ENCODE measurements at places on chromosomes 12 and 14.
A peak's percentile ranks its signal among the peaks of the same experiment; 100 is the strongest.

DNA sequence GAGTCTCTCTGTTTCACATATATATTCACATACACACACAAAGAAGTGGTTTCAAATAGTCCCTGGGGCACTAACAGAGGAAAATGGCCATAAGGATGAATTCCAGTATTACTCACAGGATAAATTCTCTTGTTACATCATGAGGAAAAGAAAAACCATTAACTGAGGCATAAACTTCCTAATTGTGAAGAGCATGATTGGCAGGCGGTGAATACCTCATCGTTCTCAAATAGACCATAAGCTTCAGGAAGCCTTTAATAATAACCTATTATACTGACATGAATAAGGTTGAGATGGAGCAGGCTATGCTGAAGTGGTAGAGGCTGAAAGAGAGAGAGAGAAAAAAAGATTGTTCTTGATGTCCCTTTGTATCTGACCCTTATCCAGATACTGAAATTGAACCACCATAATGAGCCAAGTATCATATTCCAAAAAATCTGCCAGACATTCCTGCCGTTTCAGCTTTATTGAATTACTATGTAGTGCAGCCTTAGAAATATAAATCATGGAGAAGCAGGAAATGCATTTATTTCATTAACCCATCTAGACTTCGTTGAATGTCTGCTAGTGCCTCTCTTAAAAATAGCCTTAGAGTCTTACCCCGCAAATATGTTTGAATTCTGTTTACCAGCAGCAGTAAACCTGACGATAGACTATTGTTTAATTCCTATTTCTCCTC is 86.8 kb downstream of the NUAK1 start:
- no peak for DNase-seq

GRCh38 chr14:72610831-72611200 is 283.1 kb downstream of the DPF3 start:
- no peak for DNase-seq

DNA sequence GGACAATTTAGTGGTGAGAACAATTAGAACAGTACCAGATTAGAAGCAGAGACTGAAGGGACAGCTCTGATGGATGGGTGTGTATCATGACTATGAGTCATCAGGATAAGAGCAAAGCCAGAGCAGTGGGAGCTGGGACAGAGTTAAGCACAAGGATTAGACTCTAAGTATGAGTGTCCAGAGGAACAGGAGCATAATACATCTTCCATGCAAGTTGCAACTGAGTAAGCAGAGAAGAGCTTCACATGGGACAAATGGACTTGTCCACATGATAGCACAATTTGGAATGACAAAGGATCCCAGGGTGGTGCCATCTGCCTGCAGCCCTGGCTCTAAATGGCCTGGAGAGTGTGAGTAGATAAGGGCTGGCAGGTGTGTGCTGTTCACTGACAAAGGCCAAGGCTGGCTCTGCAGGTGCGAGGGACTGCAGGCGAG is 226.4 kb upstream of the CAND1 start:
- no peak for DNase-seq

DNA sequence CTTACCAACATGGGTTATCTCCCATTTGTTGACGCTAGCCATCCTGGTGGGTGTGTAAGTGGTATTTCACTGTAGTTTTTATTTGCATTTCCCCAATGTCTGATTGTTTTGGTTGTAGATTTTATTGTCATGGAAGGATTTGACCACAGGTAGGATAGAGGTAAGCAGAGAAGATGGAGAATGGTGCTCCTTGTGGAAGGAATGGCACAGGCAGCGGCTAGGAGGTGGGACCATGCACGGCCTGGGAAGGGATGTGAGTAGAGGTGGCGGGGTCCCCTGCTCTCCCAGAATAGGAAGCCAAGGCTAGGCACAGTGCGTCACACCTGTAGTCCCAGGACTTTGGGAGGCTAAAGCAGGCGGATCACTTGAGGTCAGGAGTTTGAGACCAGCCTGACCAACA is 41.4 kb downstream of the PHETA1 start:
- no peak for DNase-seq

- no peak for DNase-seq
Observed at GRCh38 chr12:30485230-30485890, 210.3 kb downstream of the IPO8 start.

- no peak for DNase-seq
Observed at GRCh38 chr12:94571556-94571955, 78.8 kb downstream of the TMCC3 start.

GRCh38 chr12:1851151-1851701 is 30.9 kb downstream of the LRTM2 start:
- no peak for DNase-seq

DNA sequence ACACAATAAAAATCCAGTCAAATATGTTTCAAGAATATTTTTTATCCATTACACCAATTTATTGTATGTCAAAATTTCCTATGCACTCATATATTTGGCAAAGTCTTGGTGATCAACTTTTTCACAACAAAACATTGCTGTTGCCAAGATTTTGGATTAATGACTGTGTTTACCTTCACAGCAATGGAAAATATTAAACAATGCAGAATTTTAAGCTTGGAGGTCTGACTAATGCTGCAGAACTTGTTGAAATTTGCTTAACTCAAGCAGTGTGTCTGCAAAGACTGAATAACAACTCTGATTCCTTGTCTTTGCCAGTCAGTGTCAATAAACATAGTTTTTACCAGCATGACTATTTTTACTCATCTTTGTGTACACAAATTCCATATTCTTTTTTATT is 336.4 kb downstream of the CCER1 start:
- DNase-seq: no peak

GRCh38 chr12:10331642-10332239 is 24.1 kb downstream of the KLRD1 start:
- DNase-seq: no peak

GRCh38 chr14:52783206-52783605 is 8.2 kb downstream of the GNPNAT1 start:
- no peak for DNase-seq

DNA sequence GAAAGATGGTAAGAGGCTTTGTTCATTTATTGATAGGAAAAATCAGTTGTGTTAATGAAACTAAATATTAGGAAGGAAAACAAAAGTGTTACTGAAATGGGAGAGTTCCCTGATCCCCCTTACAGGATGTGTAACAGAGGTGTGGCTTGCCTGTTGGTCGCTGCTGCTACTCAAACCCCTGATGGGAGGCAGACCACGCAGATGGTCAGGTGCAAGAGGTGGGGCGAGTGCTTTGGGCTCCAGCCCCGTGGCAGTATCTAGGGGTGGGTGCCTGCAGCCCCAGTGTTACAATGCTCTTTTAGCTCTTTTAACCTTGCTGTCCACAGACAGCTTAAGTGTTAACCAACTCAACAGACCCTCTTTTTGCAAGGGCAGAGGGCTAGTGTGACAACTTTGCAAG is 319.6 kb upstream of the DCN start:
- DNase-seq: no peak

DNA sequence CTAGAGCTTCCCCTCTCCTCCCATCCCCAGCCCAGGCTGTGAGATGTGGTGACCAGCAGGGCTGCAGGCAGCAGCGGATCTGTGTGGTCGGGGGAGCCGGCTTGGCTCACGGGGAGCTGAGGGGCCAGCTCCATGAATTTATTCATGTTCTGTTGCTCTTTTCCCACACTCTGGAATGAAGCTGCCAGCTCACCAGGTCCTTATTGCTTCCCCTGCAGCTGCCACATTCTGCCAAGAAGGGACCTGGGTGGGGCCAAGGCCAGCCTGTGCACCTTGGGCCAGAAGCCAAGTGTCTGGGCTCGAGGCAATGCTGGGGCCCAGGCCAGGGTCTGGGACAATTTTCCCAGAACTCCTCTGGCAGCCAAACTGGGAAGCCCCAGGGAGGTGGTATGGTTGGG is 2.5 kb upstream of the C1QL4 start:
- DNase-seq: no peak

DNA sequence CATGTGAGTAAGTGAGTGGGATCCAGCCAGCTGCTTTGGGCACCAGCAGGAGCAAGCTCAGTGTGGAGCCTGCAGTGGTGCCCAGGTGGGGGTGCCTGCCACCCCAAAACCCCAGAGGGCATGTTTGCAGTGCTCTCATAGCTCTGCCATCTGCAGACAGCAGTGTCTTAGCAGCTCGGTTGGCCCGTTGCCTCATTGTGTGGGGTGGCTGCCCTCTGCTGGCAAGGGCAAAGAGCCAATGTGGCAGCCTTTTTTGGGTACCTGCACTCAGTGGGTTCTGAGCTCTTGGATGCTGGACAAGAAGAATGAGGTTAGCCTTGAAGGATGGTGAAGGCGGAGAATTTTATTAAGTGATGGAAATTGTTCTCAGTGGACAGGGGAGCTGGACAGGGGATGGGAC is 52.3 kb downstream of the NEUROD4 start:
- DNase-seq: peak; percentile 77

- DNase-seq: no peak
Observed at GRCh38 chr12:42361909-42362646, 36.1 kb downstream of the PPHLN1 start.
